ENCODE measurements at places on chromosomes 1 and 21.

GRCh38 chr1:109112056-109112651 is 1.8 kb upstream of the ELAPOR1 start:
- no peak for DNase-seq

GRCh38 chr1:16173447-16174260 is 17.8 kb upstream of the EPHA2 start:
- DNase-seq: no peak

- DNase-seq: no peak
Observed at GRCh38 chr21:30305136-30305535, 15.0 kb downstream of the KRTAP26-1 start.

- peak; percentile 61 for DNase-seq
Observed at GRCh38 chr1:171740987-171741871, 636 bp downstream of the VAMP4 start.

DNA sequence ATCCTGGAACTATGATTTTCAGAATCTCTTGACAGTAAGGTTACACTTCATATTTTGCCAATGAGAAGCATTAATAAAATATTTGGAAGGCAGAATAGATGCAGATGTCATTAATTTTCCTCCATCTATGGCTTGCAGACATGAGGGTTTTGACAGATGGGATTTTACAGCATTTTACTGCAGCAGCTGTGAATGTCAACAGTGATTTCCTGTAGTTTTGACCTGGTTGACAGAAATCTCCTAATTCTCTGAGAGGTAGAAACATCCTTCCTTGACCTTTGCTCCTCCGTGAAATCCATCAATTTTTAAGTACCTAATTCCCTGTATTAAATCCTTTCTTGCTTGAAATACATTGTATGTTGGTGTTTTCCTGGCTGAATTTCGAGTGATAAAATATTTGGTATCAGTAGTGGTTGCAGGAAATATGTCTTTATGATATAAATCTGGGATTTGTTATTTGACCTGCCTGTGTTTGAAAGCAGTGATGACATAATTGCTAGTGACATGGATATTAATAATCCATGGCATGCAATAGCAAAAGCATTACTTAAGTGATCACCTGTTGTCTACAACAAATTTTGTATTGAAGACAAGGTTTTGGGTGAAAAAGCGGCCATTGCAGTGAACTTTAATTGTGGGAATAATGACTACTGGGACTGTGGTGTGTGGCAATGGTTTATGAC is 73.9 kb downstream of the HLX start:
- DNase-seq: no peak

DNA sequence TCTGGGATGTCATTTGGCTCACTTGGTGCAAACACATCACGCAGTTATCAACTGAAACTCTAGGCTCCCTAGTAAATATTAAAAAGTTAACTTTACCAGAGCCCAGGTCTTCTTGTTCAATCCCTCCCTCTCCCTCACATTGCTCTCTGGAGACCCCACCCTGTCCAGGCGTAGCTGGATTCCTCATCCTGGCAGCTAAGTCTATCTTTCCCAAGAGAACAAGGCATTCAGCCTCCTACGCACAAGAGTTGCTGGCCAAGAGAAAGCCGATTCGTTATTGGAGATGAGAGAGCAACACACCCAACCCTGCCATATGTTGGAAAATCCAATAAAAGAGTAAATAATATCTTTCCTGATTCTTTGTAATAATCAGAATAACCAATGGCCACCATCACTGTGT is 117.9 kb downstream of the SLC30A10 start:
- DNase-seq: no peak

- DNase-seq: no peak
Observed at GRCh38 chr1:147912553-147912952, 10.0 kb downstream of the GJA8 start.

GRCh38 chr1:217553949-217554509 is 76.9 kb downstream of the GPATCH2 start:
- DNase-seq: no peak

DNA sequence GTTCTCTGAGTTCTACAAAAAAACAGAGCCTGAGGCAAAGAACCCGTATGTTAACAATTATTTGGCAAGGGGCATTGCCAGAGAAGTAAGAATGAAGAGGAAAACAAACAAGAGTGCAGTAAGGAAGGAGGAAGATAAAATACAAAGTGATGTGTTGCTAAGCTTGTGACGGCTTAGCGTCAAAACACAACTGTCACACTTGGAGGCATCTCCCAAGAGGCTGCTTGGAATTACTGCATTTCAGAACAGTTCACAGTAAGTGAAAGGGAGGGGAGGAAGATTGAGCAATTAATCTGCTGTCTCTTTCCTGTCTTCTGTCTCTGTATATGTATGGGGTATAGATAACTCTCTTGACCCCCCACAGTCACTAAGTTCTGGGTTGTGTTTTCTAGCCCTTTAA is 1017.0 kb upstream of the TMPRSS15 start:
- DNase-seq: no peak

DNA sequence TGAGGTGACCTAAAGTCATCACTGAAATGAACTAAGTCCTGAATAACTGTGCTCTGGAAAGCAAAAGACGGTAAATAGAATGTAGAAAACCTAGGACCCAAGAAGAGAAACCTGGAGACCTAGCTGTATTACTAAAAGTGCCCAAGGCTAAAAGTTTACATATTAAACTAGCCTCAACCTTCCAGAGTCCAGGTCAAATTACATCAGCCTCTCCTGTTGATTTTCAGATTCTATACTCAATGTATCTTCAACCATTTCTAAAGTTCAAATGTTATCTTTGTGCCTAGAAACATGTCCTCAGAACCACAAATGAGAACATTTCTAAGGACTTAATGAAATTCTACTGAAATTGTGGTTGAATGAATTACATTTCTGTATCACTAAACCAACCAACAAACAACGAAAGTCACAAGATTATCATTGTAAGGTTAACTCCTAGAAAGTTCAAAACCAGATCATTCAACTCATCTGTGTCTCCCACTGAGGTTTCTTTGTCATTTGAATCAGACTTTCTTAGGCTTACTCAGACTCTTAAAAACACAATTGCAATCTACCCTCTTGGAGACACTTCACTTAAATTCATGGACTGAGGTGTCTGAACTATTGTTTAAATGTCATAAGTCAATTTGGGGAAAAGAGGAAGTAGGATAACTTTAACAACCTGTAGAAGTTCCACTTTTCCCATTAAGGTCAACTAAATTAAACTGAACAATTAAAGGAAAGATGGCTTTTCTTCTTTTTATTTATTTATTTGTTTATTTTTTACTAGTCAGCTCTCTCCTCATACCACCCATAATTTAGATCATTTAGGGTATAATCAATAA is 207.7 kb downstream of the BARHL2 start:
- DNase-seq: no peak

DNA sequence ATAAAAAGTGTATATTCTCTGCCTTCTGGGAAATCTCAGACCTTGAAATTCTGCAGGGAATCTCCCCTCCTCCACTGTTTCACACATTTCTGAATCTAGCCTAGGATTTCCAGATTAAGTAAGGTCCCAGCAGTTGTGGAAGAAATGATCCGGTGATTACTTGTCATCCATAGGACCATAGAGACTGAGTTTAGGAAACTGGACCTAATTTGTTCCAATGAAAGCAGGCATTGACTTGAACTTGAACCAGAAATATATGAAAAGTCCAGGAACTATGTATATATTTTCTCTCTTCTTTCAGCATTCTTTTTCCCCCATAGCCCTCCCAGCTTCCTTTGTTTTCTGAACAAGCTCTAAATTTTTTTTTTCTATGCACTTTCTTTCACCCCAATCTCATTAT is 149.5 kb upstream of the SPAG17 start:
- no peak for DNase-seq

DNA sequence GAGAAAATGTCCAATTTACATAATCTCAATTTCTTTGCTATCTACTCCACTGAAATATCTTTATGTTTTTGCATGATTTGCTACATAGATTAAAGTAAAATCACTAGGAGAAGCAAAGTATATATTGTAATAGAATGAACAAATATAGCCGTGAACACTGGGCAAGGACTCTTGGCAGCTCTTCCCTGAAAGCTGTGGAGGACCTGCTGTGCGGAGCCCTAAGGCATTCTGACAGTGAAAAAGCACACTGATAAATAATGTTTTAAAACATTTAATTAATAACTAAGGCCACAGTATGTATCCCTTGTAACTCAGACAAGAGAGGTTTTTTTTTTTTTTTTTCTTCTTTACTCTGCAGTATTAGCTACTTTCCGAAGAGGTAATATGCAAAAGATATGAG is 256.1 kb upstream of the DPYD start:
- no peak for DNase-seq

DNA sequence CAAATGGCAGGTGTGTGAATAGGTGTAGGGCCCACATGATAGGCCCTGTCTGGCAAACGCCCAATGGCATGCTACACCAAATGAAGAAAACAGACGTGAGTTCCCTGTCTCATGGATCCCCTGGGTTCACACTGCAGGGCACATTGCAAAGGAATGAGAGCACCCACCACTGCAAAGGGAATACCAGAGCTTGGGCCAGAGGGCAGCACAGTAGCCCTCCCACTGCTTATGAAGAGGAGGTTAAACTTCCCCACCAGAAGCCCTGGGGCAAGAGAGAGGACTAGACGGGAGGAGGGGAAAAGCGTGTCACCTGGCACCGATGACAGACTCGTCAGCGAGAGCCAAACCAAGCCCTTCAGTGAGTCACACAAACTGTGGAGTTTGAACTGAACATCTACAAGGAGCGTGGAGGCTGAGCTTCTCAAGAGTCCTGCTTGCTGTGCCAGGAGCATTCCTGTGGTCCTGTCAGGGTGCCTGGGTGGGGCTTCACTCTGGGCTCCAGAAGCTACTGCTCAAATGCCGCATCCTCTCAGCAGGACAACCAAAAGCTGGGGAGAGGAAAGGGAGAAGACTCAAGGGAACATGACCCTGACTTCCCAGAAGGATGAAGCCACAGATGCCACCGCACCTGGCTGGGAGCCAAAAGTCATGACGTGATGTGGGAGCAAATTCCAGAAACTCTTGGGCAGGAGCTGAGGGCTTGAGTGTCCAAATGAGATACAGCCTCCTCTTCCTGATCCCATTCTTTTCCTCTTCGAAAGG is 61.1 kb downstream of the TOMM20 start:
- DNase-seq: no peak

- DNase-seq: no peak
Observed at GRCh38 chr1:86758570-86758969, 54.2 kb downstream of the SH3GLB1 start.

DNA sequence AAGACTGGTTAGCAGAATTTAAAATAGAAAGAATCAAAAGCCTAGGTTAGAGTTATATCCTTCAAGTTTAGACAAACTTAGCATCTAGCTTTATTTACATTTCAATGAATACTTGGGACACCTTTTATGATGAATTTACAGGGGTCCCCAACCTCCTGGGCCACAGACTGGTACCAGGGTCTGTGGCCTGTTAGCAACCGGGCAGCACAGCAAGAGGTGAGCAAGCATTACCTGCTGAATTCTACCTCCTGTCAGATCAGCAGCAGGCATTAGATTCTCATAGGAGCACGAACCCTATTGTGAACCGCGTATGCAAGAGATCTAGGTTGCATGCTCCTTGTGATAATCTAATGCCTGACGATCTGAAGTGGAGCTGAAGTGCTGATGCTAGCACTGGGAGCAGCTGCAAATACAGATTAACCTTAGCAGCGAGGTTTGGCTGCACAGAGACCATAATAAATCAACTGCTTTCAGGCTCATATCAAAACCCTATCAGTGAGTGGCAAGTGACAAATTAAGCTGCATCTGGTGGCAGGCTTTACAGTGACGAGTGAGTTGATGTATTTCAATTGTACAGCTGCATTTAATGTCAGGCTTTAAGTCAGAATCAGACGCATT is 82.0 kb downstream of the UCHL5 start:
- DNase-seq: no peak

- peak; percentile 80 for DNase-seq
Observed at GRCh38 chr1:235074523-235075047, 54.1 kb downstream of the TOMM20 start.
